H1 (cell line): ENCODE measurements at places on chromosomes 12 and 14. TPM values are rescaled to one million over a fixed set of nuclear protein-coding genes. Genes with fewer than 3 reads are reported as not detected.

- no peak for DNase-seq
Measured at GRCh38 chr14:26766726-26767125, 168.9 kb upstream of the NOVA1 start.

DNA sequence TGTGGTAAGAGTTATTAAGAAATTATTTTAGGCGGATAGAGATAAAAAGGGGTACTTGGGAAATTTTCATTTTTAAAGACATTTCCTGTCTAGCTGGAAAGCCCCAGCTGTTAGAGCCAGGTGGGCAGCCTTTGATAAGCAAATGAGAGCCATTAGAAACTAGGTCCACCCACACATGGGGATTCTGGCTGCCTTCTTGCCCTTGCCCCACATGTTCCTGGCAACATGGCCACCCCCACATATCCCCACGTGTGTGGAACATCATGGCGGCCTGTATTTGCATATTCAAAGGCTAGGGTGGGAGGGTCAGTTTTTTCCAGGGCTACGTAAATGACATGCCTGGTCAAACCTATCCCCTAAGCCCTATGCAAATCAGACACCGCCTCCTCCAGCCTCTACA lies 1382.1 kb downstream of the AACS start:
- DNase-seq: no peak

GRCh38 chr12:46831335-46832129 lies 5.7 kb upstream of the SLC38A4 start:
- no peak for DNase-seq

GRCh38 chr12:69350002-69350626 lies 1.9 kb downstream of the LYZ start:
- DNase-seq: no peak

- no peak for DNase-seq
Measured at GRCh38 chr14:51622376-51622775, 29.3 kb upstream of the FRMD6 start.

GRCh38 chr12:98916106-98916505 lies 271.0 kb downstream of the APAF1 start:
- no peak for DNase-seq

- no peak for DNase-seq
Measured at GRCh38 chr14:73386342-73386741, 72.0 kb downstream of the NUMB start.

DNA sequence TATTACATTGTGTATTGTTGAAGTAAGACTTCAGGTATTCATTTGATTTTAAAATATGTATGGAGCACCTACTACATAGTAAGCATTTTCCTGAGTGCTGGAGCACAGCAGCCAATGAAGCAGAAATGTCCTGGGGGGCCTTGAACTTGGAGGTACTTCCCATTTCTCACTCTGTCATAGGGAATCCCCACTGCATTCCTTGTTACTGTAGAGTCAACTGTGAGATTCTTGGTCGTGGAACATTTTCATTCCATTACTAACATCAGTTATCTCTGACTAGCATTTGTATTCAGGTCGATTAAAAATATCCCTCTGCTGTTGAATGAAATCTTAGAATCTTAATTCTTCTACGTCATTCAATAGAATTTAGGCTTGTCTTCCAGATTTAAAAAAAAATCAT lies 66.7 kb downstream of the PDE3A start:
- DNase-seq: no peak

DNA sequence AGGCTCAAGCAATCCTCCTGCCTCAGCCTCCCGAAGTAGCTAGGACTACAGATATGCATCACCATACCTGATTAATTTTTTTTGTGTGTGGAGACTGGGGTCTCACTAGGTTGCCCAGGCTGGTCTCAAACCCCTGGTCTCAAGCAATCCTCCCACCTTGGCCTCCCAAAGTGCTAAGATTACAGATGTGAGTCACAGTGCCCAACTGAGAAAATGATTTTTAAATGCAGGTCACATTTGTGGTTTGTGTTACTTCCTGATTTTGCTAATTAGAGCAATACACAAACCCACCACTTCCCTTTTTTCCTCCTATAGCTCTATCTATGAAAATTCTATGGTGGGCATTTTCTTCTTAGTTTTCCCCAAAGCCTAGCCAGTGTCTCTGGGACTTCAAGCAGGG lies 45.5 kb upstream of the TMEM263 start:
- no peak for DNase-seq

GRCh38 chr14:80933282-80933681 lies 8.3 kb downstream of the CEP128 start:
- DNase-seq: no peak

GRCh38 chr14:30861200-30861599 lies 13.2 kb upstream of the COCH start:
- DNase-seq: no peak

DNA sequence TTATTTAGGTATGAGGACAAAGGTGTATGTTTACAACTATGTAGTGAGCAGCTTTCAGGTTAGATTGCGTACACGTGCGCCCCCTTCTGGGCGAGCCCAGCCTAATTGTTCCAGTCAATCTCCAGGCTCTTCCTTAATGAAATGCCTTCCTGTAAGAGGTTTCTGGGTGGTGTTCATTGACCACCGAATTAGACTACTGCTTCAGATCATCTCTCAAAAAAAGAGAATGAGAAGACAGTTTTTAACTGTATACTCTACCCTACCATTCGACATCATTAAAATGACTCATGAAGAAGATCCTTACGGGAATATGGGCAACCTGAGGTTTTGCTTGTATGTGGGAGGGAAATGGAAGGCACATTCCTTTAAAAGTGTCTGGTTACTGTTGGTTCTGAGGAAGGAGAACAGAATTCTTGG lies 2.1 kb downstream of the LUM start:
- peak; percentile 69 for DNase-seq

DNA sequence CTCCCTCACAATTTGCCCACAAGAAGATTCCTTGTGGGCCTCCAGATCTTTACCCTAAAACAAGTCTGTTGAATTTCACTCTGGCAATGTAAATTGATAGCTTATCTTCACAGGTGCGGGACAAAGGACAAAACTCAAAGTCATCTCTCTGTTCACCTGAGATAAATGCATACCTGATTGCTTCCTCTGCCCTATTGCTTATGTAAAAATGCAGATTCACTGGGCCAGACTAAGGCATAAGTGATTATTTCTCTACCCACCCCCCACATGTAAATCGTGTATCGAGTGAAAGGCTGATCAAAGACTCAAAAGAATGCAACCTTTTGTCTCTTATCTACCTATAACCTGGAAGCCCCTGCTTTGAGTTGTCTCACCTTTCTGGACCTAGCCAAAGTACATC lies 316.8 kb downstream of the SSPN start:
- no peak for DNase-seq

DNA sequence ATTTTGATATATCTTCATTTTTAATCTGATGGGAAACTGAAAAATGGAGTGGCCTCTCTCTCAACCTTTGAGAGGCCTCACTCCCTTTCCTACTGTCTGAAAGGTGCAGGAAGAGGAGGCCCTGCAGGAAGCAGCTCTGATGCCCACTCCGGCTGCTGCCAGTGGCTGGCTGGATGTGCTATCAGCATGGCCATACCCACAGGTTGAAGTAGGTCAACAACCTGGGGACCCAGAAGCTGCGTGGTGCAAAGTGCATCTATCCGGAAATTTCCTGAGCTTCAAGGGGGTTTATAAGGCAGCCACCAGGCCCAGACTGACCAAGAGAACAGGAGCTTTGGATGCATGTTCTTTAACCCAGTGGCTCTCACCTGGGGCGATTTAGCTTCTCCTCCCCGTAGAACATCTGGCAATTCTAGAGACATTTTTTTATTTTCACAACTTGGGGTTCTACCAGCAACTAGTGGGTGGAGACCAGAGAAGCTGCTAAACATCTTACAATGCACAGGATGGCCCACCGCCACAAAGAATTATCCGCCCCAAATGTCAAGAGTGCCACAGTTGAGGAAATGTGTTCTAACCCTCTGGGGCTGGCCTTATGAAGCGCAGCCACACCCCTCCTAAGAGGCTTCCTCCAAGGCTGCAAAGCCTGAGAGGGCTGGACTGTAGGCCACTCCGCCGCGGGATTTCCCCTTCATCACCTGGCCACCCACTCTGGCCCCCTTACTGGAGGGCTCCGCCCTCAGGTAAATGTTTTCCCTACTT lies 8.2 kb upstream of the BATF start:
- DNase-seq: peak; percentile 46

GRCh38 chr14:67523764-67524633 lies 9.1 kb upstream of the PLEKHH1 start:
- DNase-seq: no peak

AHNAK2 gene
- total RNA-seq: 1.5 and 2.0 TPM in 2 replicates

CLEC1B gene
- total RNA-seq: not detected in 2 replicates

KRT79 gene
- total RNA-seq: not detected in 2 replicates

AQP2 gene
- not detected in 2 replicates for total RNA-seq

ZNF641 gene
- total RNA-seq: 6.2 and 7.8 TPM in 2 replicates

KRT77 gene
- total RNA-seq: 0.10 TPM in 1 of 2 replicates, not detected in the other

RTL1 gene
- total RNA-seq: not detected in 2 replicates

ERP29 gene
- 168 and 171 TPM in 2 replicates for total RNA-seq

KRT71 gene
- not detected in 2 replicates for total RNA-seq
